ENCODE measurements at places on chromosomes 1 and 21. TPM values are rescaled to one million over a fixed set of nuclear protein-coding genes. Genes with fewer than 3 reads are reported as not detected.

Gene RAP1GAP
- not detected for total RNA-seq

Gene RIMKLA
- total RNA-seq = under 0.01 TPM

Gene NEXN
- 3.0 TPM for total RNA-seq

Gene DMRTA2
- not detected for total RNA-seq

Gene CHRM3
- not detected for total RNA-seq

Gene FBXO2
- total RNA-seq = 0.32 TPM

Gene S100A7
- not detected for total RNA-seq

Gene FCGR1A
- total RNA-seq = not detected

All from epithelial cell of umbilical artery (primary cell).